A549 treated with RU486 at 1 μM for 4 hours (cell line): ENCODE measurements at places on chromosomes 4 and X. TPM values are rescaled to one million over a fixed set of nuclear protein-coding genes. Genes with fewer than 3 reads are reported as not detected.

The TMEM156 gene
- 17.0 to 24.9 TPM (median 21.8 TPM) in 5 replicates for total RNA-seq

The RPL39 gene
- 3,393 to 5,238 TPM (median 3,694 TPM) in 5 replicates for total RNA-seq

The RPL10 gene
- 5,191 to 5,756 TPM (median 5,342 TPM) in 5 replicates for total RNA-seq

The GABRG1 gene
- total RNA-seq, result not detected in 5 replicates

The KIAA1210 gene
- total RNA-seq, result not detected in 5 replicates

The NXT2 gene
- total RNA-seq, result 6.4 to 11.0 TPM (median 10.6 TPM) in 5 replicates

The CLDN34 gene
- total RNA-seq, result not detected in 5 replicates

The JCHAIN gene
- total RNA-seq, result 0.45 to 1.4 TPM in 2 of 5 replicates, not detected in the others

The NHS gene
- 2.9 to 5.9 TPM (median 5.5 TPM) in 5 replicates for total RNA-seq
